ENCODE measurements at places on chromosomes 3 and 15.

DNA sequence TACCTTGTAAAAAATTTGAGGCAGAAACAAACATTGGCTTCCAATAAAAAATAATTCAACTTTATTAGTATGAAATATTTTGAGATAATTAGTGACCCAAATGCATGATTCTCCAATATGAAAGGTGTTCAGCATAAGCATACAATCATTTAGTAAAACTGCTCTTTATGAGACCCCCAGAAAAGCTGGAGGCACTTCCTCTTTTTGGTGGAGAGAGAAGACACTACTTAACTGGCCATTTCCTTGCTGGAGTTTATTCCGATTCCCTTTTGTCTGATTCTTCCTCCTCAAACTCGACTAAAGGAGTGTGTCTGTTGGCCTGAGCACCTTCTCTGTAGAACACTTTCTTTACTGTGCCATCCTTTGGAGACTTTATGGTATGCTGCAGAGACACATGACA lies 34.8 kb upstream of the DCUN1D1 start:
- no peak for DNase-seq

DNA sequence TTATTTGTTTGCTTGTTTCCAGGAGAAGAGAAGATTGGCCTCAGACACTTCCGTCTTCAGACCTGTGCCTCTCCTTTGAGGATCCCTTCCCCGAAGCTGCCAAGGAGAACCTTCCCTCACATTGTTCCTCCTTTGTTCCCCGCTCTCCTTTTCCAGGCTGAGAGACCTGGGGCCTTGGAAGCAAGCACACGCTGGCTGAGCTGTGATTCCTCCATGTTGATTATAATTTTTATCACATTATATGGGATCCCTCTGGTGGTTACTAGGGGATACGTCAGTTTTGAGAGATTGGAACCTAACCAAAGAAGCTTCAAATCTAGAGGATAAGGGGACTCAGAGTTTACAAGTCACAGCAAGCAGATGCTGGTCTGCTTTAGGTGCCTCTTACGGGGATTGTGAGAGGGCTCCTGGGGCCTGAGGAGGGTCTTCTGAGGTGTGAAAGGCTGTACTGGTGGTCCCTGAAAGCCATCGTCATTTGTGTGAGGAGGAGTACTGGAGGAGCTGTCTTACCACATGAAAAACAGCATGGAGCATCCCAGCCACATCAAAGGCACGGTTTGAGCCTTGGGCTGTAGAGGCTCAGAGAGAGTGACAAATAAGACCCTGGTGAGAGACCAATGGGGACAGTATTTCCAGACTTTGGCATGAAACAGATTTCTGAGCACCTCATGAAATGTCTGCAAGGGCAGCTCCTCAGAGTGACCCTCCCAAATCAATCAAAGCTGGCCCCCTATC lies 760.1 kb upstream of the CFAP20DC start:
- no peak for DNase-seq

- DNase-seq = peak; percentile 23
Measured at GRCh38 chr3:25910997-25911396, 121.1 kb downstream of the OXSM start.

- no peak for DNase-seq
Measured at GRCh38 chr3:51715977-51716294, 9.1 kb downstream of the GRM2 start.

DNA sequence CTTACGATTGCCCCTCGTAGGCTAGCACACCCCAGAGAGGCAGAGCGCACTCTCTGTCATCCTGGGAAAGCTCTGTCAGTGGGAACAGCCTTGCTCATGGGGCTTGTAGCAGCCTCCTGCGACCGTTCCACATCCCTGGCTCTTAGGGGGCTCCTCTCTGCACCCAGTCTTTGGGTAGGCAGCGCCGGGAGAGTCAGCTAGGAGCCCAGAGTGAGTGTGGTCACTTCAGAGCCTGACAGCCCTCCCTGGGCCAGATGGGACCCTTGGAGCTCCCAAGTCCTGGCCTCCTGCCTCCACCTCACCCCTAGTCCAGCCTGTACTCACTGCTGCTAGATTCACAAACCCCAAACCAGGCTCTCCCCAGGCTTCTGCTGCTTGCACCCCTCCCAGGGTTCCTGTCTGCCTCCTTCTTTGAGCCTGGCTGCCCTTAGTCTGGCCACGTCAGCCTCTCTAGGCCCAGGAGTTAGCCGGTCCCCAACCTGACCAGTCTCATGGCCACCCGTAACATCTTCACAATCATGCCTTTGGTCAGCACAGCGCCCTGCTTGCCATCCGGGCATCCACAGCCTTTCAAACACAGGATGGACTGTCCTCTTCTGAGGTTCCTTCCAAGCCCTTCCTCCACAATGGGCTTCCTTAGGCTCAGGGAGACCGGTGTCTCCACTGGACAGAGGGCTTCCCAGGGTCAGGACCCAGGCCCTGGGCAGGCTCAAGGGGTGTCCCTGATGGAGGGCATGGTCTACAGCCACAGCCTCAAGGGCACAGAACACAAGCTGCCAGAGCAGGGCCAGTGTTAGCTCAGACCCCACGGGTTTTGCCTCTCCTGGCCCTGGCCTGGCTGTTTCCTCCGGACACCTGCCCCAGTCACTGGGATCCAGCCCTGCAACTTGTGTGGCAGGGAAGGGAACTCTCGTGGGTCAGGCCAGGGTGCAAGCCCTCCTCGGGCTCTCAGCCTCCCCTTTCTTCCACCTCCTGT lies 4.6 kb downstream of the ACSBG1 start:
- DNase-seq = no peak

- DNase-seq = no peak
Measured at GRCh38 chr15:89857673-89858072, 36.1 kb downstream of the AP3S2 start.

- DNase-seq = no peak
Measured at GRCh38 chr3:99690761-99691369, 52.5 kb downstream of the COL8A1 start.

DNA sequence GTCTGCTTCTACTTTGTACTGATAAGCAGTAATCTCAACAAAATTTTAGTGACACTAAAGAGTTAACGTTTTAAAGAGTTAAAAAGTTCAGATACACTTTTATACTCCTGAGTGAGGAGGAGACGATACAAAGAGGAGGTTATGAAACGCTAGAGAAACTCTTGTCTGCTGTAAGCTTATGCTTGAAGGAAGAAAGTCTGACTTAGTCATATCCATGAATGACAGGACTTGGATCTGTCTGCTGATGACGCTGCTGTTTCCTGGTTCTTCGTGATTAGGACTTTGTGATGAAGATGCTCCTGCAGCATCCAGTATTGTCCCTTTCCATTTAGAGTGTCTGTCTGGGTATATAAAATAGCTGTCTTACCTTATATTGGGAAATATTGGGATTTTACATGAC lies 15.8 kb downstream of the TCF12 start:
- no peak for DNase-seq

DNA sequence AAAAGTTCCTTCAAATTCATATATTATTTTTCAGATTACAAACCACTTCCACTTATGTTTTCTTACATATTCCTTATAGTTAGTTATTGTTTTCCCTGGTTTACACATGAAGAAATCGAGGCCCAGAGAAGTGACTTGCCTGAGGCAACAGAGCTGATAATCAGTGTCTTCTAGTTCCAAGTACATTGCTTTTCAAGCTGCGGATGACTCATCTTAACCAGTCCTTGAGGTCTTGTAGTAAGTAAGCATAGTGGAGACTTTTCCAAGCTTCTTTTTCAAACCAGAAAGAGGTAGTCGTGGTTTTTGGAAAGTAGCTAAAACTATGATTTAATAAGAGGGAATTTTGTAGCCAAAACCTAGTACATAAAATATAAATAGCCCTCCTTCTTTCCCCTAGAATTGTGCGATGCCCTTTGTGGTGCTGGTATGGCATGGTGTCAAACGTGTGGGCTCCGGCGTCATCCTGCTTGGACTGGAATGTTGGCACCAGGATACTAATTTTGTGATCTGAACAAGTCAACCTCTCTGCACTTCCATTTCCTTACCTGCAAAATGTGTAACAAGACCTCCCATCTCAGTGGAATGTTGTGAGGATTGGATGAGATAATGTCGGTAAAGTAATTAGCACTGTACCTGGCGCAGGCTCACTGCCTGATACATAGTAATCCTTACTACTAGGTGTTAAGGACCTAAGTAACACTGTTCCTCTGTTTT lies 19.0 kb upstream of the DLG1 start:
- DNase-seq = no peak

DNA sequence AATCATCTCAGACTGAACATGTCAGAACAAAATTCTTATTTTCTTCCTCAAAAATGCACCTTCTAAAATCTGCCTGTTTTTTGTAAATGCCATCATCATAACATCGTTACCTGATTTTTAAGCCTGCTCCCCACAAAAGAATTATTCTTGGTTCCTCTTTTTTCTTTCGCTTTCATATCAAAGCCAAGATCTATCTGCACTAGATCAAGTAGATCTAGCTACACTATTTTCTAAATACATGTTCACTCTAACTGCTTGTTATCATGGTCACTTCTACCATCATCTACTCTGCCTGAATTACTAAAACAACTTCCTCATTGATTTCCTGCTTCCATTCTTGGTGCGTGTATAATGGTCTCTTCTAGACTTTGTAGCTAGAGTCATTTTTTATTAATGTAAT lies 217.7 kb downstream of the ARPP21 start:
- DNase-seq = no peak

GRCh38 chr15:27473845-27474244 lies 502.9 kb downstream of the GABRG3 start:
- no peak for DNase-seq

- DNase-seq = no peak
Measured at GRCh38 chr3:97835761-97836160, 13.9 kb downstream of the CRYBG3 start.

GRCh38 chr15:44099671-44100070 lies 95.4 kb downstream of the FRMD5 start:
- DNase-seq = no peak

DNA sequence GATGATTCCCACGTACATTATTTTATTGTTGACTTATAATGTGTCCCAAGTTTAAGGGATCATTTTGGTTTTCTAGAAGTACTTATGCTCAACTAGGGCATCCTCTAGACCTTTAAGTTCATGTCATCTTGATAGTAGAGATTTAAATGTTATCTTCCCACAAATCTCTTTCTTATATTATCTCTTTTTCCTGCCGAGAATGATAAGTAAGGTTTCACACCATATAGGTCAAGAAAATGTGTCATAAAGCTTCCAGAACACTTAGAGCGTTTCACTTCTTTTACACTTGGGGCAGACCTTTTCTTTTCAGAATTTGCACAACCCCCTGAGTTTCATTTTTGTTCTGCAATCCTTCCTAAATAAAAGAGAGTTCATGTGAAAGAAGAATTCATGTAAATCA lies 142.0 kb upstream of the CBLB start:
- DNase-seq = no peak

DNA sequence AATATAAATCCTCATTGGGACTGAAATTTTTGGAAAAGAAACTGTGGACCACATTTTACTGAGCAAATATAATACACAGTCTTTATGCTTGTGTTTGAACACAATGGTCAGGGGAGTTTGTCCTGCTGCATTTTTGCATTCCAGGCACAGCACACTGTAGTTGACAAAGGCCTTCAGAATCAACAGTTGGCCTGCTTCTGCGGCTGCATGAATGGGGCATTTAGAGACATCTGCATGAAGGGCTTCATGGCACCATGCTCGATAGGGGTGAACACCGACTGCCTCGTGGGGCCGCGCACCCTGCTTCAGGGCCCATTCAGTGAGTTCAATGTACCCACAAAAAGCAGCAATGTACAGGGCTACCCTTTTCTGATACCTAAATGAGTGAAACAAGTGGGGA lies 15.4 kb upstream of the COMMD2 start:
- DNase-seq = no peak

Measured in CD4-positive, alpha-beta memory T cell (primary cell).